HepG2 (cell line): ENCODE measurements at places on chromosomes 12 and 14.

DNA sequence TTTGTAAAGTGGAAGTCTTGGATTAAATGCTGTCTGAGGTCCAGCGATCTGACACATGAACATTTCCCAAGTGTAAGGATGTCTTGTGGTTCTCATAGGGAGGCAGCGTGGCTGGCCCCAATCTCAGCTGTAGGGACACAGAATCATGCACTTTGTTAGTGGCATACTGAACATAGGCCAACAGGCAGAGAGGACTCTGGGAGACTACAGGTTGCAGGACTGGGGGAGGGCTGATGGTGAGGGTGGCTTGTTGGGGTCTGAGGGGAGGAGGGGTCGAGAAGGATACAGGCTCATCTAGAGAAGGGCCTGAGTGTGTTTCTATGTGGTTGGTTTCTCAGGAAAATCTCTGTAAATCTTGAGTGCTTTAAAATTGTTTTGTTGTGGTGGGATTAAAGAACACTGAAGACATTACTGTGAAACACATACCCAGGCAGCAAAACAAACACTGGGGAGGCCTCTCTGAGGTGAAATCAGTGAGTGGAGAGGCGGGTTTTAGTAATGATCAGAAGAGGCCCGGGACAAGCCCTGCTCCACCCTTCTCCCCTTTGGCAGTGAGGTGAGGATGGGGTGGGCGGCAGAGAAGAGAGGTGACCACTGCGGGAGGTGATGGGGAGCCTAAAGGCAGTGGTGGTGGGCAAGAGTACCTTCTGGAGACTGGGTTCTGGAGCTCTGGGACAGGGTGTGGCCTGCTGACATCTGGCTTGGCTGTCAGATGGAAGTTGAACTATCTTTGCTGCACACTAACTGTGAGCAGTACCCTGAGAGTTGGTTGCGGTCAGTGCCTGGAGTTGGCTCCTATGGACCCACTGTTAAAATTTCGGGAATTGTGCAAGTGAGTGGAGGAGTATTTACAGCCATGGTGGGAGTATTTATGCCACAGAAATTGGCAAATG, 3.3 kb downstream of the NYNRIN start:
- DNase-seq, result no peak

- no peak for DNase-seq
These were observed 155.8 kb downstream of the NTF3 start for GRCh38 chr12:5587711-5588121.

DNA sequence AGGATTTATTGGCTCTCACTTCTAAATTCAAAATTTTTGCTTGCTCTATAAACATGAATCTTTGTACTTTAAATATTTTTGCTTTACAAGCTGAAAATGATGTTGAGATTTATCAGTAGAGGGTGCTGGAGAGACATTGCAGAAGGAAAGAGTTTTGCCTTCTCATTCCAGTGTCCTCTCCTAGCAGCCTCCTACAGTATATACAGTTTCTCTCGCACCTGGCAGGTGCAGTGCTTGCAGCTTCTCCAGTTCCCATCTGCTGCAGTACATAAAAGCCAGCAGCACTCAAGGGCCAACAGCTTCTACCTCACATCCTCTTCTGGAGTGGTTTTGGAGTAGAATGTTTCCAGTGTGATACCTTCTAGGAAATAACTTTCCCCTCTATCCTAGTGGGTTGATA, 601.8 kb upstream of the ATXN7L3B start:
- DNase-seq, result no peak

GRCh38 chr14:103523575-103523954, 935 bp upstream of the CKB start:
- no peak for DNase-seq

DNA sequence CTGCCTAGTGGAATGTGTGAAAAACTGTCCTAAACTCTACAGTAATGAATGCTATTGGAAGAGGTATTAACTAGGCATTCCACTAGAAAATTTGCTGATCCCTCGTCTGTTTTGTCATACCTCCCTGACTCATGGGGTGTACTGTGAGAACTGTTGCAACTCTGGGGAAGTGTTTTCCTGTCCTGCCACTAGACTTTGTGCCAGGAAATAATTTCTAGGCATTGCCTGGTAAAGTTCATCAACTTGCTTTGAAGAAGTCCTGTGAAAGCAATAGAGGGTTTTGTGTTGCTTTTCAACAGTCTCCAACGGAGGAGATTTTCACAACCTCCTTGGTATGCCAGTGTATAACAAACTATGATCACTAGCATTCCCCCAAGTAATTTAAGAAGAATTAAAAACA, 139.9 kb downstream of the AKAP6 start:
- peak; percentile 28 for DNase-seq

- DNase-seq, result no peak
These were observed 7.3 kb upstream of the EDDM3B start for GRCh38 chr14:20760950-20761349.

DNA sequence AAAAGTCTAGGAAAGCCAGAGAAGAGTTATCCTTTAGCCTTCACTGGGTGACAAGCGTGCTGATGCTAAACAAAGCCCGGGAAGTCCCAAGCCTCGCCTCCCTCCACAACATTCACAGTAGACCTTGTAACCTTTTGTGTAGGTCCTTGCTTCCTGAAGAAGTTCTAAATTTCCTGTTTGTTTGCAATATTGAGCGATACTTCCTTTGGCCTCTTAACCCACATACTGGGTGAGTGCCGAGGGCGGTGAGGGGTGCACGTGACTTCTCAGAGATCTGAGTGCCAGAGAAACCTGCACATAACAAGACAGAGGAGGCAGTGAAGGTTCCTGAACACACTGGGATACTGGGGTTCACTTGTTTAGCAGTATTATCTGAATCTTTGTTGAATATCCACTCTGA, 134.3 kb downstream of the PLXNC1 start:
- DNase-seq, result no peak

GRCh38 chr14:100160534-100160916, 1.1 kb upstream of the DEGS2 start:
- DNase-seq, result no peak

- DNase-seq, result no peak
These were observed 39.1 kb upstream of the GZMB start for GRCh38 chr14:24673059-24673458.
